Spinal cord (tissue), 10 donors: ENCODE measurements at places on chromosomes 4 and X.

- DNase-seq = no peak
Measured at GRCh38 chr4:105594099-105595010, 41.9 kb downstream of the ARHGEF38 start.

- no peak for DNase-seq
Measured at GRCh38 chrX:17046478-17047097, 100.1 kb downstream of the REPS2 start.

DNA sequence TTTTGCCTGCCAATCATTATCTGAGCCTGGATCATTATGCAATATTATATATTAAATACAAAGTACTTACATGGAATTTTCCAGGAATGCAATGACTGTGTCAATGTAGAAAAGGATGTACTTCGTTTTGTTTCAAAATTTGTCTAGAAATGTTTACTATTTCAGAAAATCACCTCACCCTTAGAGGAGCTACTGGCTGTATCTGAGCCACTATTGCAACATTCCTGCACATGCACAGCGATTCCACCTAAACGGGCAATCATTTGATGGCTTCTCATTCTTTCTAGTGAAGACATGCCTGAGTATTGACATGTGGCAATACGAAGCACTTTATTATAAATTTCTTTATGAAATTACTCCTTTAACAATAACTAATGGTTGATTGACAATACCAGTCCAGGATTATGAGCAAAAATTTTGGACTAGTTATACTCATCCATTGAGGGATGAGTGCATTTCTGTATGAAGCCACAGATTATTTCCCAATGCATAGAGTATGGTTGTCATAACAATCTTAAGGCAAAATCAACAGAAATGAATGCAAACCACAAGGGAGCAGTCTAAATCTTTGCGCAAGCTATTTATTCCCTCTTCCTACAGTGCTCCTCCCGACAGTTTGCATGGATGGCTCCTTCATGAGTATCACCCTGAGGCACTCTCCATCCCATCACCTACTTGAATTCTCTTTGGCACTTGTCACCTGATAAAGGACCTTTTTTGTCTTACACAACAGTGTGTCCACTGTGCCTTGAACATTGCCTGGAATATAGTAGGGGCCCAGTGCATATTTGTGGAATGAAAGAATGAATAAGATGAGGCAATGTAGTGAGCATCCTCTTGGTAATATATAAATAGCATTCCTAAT is 35.8 kb upstream of the MMAA start:
- no peak for DNase-seq

DNA sequence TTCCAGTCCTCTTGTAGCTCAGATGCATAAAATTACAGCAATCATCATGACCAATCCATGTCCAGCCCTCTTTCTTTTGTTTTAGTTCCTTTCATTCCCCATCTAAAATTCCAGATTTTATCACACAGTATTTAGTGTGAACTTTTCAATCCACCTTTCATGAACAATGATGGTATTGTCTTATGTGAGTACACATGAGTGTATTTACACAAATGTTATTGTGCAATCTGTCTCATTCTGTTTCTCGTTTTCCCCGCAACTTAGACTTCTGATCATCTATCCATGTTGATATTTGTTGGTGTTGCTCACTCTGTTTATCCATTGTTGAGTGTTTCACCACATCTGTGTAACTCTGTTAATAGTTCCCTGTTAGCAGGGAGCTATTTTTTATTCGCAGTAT is 9.4 kb upstream of the RASGEF1B start:
- DNase-seq = no peak

- DNase-seq = no peak
Measured at GRCh38 chr4:41542526-41543275, 4.7 kb downstream of the LIMCH1 start.

DNA sequence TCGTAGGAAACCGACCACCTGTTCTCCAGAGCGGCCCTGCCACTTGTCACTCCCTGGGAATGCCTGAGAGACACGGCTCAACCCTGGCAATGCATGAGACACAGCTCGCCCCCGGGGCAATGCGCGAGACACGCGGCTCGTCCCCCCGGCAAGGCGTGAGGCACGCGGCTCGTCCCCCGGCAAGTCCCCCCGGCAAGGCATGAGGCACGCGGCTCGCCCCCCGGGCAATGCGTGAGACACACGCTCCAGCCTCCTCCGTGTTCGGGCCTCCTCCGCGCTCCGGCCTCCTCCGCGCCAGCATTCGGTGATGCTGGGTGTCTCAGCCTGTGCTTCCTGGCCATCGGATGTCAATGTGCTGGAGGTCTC is 27.5 kb upstream of the CPLX1 start:
- no peak for DNase-seq

- peak; percentile 78 for DNase-seq
Measured at GRCh38 chr4:78953769-78954666, 14.8 kb upstream of the PAQR3 start.

DNA sequence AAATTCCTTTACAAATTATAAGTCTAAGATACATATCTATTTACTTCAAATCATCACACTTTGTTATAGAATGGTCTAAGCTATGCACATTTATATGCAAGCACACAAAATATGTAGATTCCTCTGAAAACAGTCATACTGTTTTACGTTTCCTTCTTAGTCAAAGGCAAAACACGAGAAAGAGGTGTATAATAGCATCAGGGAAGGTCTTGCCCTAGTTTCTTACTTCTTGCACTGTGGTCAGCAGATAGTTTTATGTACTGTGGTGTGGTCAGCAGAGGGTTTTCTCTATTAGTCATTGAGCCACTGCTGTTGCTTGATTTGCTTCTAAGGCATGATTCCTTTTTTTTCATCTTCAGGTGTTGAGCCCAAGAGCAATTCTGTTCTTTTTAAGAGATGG is 117.7 kb downstream of the ADAM29 start:
- DNase-seq = no peak

- no peak for DNase-seq
Measured at GRCh38 chr4:28675582-28675981, 1814.9 kb downstream of the STIM2 start.

DNA sequence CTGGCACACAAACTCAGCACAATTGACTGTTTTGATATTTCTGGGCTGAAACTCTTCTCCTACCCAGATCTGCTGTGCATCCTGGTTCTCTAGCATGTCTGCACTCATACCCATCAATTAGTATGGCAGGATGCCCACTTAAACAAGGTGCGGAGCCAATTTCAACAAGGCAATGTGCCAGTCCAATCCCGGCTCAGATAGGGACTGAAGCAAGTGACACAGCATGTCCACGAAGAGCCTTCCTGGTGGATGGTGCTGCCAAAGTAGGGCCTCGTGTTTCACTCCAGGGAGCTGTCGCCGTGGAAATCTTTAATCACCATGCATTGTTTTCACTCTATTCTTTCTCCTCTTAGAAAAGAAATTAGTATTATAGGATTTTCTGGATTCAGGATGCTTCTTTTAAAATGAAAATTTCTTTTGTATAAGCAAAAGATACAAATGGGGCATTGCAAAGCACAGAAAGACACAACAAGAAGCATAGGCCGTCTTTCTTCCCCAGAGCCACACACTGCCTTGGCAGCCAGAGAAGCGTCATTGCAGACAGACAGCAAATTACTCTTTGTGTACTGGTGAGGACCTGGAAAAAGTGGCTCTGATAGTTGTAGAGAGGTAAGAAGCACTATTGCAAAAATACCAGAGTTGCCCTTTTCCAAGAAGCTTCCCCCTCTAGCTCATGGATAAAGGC is 40.6 kb upstream of the LSM6 start:
- peak; percentile 38 for DNase-seq

DNA sequence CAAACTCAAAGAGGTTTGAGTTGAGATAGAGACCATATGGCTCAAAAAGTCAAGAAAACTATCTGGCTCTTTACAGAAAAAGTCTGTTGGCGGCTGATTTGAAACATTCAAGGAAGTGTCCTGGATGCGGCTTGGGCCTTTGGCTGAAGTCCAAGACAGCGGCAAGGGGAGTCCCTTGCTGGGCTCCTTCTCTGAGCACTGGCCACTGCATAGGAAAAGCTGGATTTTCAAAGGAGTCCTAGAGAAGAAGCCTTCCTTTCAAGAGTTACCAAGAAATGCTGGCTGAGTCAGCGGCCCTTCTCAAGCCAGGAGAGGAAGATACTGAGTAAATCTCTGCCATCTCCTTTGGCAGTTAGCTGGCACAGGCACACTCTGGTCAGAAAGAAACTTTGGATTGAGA is 12.1 kb downstream of the APLN start:
- DNase-seq = no peak

GRCh38 chr4:3250438-3250955 is 1.5 kb downstream of the MSANTD1 start:
- no peak for DNase-seq

GRCh38 chr4:148055844-148056243 is 324.0 kb downstream of the ARHGAP10 start:
- no peak for DNase-seq
